ENCODE measurements at places on chromosomes 3 and 15.
A peak's percentile ranks its signal among the peaks of the same experiment; 100 is the strongest.

GRCh38 chr3:53806182-53807116, 39.8 kb downstream of the CHDH start:
- peak; percentile 86 for DNase-seq

DNA sequence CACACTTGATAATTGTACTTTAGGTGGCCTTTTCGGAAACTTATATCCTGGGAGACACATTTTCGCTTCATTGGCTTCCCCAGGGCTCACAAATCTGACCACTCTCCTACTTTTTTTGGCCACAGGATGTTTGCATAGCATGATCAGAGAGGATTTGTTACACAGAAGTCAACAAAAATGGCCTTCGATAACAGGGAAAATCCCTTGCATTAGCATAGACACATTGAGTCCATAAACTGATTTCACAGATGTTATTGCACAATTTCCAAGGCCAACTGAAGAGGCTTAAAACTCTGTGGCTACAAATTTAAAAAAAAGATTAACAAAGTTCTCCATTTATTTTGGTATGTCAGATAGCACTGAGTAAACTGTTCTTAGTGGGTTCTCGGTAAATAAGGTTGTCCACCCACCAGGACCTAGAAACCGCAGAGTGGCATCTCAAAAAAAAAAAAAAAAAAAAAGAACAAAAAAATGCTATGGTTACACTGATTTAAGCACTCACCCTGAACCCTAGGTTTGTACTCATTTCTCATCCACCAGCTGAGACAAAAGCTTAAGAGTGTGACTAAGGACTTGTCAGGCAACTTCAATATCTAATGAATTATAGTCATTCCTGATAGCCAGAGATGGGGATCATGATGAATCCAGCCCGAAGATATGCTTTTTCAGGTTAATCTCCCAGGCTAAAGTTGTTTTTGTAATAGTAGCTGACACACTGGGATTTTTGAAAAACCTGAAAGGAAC, 188.9 kb upstream of the SYNPR start:
- DNase-seq: no peak

DNA sequence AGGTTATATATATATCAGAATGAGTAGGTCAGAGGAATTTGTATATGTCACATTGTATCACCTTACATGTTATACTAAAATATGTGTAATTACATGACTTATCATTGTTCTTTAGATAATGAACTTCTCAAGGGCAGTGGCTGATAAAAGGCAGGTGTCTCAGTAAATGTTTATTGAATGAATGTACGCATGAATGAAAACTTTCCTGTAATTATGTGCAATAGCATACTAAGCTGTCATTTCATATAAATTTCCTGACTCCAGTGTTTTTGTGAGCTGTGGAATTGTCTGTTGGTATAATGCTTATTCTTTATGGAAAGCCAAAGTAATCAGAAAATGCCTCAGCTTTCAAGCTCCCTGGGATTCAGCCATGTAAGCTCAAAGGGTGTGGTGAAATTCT, 4.2 kb downstream of the TBC1D23 start:
- no peak for DNase-seq

DNA sequence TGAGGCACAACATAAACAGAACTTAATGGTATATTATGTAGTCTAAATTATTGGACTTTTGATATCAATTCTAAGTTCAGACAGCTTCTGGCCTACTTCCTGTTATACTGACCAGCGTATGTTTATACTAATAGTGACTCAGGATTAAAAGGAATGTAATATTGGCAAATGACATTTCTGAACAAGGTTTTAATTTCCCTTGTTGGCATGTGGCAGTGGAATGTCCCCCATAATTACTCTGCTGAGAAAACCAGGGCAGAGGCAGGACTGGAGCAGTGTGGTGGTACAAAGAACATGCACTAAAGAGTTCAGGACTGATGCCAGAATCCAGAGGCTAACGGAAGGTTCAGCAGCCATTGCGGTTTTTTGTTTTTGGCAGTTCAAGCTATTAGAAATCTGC, 184.0 kb downstream of the KCNAB1 start:
- DNase-seq: peak; percentile 51

GRCh38 chr15:92061511-92062195, 208.1 kb downstream of the SLCO3A1 start:
- DNase-seq: no peak

- DNase-seq: peak; percentile 39
These were observed at the start of gene ACTC1 for GRCh38 chr15:34795267-34796081. ACTC1 (minus strand) TSS chr15:34795549; CDS start chr15:34794808, 741 bp downstream.

- peak; percentile 78 for DNase-seq
These were observed 180.3 kb upstream of the TSC22D2 start for GRCh38 chr3:150227839-150228238.

- no peak for DNase-seq
These were observed 90.0 kb downstream of the FBLN2 start for GRCh38 chr3:13638927-13639326.

DNA sequence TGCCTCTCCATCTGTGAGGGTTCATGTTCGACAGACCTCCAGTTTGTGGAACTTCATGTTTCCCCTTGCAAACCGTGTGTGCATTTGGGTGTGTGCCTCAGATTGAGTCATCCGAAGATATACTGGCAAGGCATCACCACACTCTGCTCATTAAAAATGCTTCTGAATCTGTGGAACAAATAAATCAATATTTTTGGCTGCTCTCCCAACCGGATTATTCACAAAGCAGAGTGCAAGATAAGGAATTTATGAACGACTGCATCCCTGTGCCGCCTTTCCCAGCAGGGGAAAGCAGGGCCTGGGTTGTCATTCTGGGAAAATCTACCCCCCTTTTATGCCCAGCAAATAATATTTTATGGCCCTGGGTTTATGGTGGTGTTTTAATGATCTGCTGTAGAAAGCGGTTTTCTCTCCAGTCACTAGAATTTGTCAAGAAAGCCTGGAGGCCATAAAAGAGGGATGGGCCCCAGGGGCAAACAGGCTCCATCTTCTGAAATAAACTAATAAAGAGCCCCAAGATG, 4.2 kb upstream of the WNT5A start:
- DNase-seq: peak; percentile 99

- no peak for DNase-seq
These were observed 156.9 kb downstream of the AGBL1 start for GRCh38 chr15:86236356-86237110.

DNA sequence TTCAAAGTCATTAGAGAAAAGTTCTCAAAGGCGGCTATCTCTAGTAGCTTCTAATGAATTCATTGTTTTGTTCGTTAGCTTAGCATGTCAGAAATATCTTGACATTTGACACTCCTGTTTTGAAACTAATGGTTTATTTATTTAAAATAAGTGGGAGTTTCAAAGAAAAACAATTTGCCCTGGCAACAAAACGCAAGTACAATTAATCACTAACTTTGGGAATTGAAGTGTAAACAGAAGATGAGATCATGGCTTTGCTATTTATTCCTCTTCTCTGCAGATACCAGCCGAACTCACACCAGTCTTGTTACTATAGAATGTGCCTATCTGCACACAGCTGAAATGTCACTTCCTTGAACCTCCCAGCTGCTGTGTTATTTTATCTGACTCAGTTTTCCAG, 27.5 kb downstream of the MASP1 start:
- DNase-seq: peak; percentile 84

- peak; percentile 6 for DNase-seq
These were observed 115.2 kb upstream of the TP63 start for GRCh38 chr3:189516039-189516438.

DNA sequence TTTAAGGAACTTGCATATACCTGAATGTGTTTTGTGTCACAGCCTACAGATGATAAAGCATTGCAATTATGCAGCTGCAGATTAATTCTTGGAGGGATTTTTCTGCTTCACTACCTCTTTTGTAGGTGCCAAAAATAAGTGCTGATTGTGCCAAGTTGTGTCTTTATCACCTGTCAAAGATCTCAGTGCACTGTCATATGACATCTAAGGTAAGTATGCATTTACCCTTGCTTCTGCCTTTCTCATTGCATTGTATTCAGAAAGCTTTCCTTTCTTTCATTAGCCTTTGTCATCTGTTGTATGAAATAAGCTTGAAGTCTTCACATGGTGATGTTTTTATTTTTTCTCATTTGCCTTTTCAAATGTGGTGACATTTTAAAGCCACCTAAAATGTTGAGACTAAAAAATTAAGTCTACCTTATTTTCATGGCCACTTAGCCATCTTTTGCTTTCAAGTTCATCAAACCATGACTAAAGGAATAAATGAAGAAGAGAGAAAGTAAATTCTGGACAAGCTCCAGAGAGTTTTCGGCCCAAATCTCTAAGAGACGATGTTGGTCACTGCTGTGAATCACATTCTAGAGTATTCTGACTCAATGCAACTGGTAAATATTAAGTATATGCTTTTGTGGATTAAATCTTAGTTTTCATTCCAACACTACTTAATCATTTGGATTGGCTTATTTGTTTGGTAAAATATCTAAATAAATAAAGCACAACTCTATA, 381.8 kb upstream of the EPHA3 start:
- DNase-seq: no peak

DNA sequence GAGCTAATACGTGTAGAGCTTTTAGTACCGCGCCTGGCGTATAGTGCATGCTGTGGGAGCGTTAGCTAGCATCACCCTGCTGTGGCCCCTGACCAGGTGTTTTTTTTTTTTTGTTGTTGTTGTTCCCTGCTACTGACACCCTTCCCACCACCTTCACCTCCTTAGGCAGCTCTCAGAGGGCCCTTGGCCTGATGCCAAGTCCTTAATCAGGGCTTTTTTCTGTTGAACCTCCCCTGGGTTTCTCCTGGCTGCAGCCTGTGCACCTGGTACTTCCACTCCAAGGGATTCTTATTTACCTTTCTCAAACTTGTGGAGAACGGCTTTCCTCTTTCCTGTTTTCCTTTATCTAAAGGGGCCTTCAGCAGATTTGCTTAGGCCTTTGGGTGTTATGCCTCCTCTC, 53.3 kb downstream of the SLC7A14 start:
- DNase-seq: no peak

GRCh38 chr15:42289166-42289565, 15.9 kb upstream of the TMEM87A start:
- DNase-seq: no peak

DNA sequence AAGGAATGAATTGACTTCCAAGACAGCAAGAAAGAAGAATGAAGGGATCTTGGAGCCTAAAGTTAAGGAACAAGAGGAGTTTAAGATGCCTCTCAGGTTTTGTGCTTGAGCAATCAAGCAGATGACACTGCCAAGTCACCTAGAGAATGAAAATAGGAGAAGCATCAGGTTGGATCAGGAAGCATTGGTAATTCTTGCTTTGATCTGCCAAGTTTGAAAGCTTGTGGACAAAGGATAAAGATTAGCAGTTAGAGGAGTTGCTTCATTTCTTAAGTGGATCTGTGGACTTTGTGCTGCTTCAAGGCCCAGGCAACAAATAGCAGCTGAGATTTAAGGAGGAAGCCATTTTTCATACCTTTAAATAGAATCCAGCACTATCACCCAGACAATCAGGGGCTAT, 35.6 kb downstream of the FRMD5 start:
- no peak for DNase-seq

GRCh38 chr3:187770224-187770623, 25.0 kb upstream of the BCL6 start:
- no peak for DNase-seq

DNA sequence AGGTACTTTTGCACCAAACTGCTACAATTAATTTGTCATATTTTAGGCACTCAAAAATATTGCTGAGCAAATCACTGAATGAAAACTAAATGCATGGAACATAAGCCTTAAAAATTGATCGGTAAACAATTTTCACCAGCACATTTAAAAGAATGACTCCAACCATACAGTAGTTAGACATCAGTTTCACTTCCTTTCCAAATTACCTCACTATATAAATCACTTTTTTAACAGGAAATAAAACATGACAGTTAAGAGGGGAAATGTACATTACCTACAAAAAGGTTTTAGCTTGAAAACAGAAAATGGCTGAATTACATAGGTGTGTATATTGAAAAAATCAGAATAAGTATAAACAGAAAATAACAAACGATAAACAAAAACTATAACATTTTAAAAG, 108.4 kb downstream of the SERPINI1 start:
- DNase-seq: no peak

DNA sequence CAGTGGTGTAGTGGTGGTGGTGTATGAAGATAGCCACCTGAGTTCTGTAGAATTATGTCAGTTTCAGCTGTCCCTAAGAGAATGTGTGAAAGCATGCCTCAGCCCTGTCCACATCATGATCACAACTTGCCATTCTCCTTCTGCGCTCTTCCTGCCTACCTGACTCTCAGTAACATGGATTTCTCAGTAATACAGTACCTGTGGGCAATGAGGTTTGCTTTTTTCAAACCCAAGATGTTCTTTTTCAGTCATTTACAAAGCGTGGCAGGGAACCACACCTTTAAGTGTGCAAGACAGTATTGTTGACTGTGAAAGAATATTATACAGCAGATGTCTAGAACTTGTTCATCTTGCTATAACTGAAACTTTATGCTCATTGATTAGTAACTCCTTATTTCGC, 38.9 kb downstream of the PSMD6 start:
- DNase-seq: no peak

- DNase-seq: no peak
These were observed 34.7 kb downstream of the CEP19 start for GRCh38 chr3:196677353-196677752.

- DNase-seq: no peak
These were observed 427.2 kb upstream of the THBS1 start for GRCh38 chr15:39153716-39154115.

DNA sequence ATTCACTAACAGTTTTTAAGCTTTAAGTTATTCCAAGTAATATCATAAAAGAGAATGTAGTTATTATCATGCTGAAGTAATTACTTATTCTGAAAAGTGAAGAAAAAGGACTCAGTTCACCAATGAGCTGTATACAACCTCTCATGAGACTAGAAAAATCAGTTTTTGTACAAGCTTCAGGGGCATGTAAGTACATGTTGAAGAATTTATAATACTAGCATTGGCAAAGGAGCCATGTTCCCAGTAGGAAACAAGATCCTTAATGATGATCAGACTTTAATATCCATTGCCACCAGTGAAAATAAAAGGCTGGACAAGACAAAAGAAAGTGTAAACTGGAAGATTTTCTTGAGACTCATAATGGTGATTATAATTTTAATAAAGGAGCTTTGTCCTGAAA, 532.8 kb downstream of the PLOD2 start:
- DNase-seq: no peak

GRCh38 chr3:4895838-4896237, 83.4 kb upstream of the BHLHE40 start:
- no peak for DNase-seq

DNA sequence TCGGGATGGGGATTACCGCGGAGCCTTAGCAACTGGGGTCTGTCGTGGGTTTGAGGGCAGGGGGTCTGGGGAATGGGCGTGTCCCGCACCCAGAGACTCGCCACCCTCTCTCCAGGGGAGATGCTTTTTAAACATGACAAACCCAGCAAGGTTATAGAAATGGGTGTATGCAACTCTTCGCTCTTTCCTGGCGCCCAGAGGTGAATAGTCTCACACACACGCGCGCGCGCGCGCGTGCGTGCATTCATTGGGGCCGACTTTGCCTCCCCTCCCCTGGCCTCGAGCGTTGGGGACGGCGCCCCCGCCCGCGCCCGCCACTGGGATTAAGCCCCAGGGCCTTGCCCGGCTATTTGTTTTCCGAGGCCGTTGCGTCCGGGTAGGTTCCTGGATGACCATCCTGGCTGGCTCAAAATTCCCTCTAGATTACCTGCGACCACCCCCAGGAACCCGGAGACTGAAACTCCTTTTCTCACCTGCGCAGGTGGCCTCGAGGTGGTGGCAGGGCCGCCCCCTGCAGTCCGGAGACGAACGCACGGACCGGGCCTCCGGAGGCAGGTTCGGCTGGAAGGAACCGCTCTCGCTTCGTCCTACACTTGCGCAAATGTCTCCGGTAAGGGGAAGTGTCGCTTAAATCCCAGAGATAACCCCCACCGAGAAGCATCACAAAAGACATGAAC, 777 bp downstream of the GPR160 start:
- no peak for DNase-seq

GRCh38 chr15:97729270-97729669, 231.2 kb upstream of the ARRDC4 start:
- DNase-seq: no peak

Measured in fibroblast of skin of right quadriceps (primary cell).